ENCODE measurements at places on chromosomes 1 and 21. TPM values are rescaled to one million over a fixed set of nuclear protein-coding genes. Genes with fewer than 3 reads are reported as not detected.

The BCL2L15 gene
- total RNA-seq, result 0.14 TPM

The TRPM2 gene
- 1.7 TPM for total RNA-seq

The SIM2 gene
- 22.3 TPM for total RNA-seq

The NTMT2 gene
- total RNA-seq, result not detected

The OR2T11 gene
- not detected for total RNA-seq

The SNRNP40 gene
- 131 TPM for total RNA-seq

The IFNLR1 gene
- 3.6 TPM for total RNA-seq

The TCHH gene
- total RNA-seq, result under 0.01 TPM

The LCE3C gene
- not detected for total RNA-seq

The TAS1R1 gene
- not detected for total RNA-seq

- peak; percentile 94 for DNase-seq
Observed at GRCh38 chr21:15224346-15225086, 159.7 kb upstream of the NRIP1 start.

DNA sequence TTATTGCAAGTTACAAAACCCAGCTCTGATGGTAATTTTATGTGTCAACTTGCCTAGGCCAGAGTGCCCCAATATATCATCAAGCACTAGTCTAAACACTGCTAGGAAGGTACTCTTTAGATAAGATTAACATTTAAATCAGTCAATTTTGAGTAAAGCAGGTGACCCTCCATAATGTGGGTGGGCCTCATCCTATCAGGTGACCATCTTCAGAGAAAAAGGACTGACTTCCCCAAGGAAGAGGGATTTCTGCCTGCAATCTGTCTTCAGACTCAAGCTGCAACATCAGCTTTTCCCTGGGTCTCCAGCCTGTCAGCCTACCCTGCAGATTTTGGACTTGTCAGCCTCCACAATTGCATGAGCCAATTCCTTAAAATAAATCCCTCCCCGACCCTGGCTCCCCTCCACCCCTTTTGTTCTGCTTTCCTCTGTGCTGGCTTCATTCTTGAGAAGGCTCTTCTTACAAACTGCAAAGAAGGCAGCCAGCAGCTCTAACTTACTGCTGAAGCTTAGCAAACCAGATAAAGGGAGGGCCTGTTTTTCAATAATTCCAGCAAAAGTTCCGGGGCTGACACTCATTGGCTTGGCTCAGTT lies 56.4 kb upstream of the RUNX3 start:
- DNase-seq, result no peak

GRCh38 chr1:169098380-169098779 lies 8.1 kb upstream of the ATP1B1 start:
- no peak for DNase-seq

- DNase-seq, result no peak
Observed at GRCh38 chr1:2474933-2475371, 1.1 kb upstream of the PLCH2 start.

- DNase-seq, result no peak
Observed at GRCh38 chr1:56548571-56548970, 30.8 kb downstream of the PLPP3 start.

DNA sequence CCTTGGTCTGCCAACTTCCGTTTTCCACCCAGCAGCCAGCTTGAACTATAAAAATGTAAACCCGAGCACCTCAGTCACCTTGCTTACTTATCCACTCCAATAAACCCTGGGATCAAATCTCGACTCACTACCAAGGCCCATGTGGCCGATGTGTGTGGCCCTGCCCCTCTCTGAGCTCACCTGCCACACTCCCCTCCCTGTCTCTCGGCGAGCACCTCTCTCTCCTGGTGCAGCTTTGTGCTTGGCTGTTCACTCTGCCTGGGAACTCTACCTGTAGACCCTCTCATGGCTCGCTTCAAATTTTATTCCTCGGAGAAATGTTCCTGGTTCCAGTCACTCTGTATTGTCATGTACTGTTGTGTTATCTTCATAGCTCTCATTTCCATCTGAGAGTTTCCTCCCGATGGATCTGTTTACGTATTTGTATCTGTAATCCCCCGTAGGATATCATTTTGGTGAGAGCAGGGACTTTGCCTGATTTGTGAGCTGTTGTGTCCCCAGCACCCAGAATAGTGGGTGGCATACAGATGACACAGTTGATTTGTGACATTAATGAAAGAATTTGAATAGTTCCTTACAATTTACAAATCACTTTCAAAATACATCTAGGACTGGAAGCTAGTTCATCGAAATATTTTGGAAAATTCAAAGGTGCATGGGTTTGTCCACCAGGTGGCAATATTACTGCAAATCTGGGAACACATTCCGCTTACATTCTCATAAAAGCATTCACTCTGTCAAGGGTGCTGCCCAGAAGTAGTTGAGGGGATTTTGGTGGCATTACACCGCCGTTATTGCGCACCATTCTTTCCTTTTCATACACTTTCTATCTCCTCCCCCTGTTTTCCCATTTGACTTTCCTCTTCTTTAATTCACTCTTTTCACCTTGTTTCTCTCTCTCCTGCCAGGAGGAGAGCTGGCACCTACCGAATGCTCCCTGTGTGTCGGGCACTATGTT lies 95.3 kb downstream of the ABCA4 start:
- no peak for DNase-seq

DNA sequence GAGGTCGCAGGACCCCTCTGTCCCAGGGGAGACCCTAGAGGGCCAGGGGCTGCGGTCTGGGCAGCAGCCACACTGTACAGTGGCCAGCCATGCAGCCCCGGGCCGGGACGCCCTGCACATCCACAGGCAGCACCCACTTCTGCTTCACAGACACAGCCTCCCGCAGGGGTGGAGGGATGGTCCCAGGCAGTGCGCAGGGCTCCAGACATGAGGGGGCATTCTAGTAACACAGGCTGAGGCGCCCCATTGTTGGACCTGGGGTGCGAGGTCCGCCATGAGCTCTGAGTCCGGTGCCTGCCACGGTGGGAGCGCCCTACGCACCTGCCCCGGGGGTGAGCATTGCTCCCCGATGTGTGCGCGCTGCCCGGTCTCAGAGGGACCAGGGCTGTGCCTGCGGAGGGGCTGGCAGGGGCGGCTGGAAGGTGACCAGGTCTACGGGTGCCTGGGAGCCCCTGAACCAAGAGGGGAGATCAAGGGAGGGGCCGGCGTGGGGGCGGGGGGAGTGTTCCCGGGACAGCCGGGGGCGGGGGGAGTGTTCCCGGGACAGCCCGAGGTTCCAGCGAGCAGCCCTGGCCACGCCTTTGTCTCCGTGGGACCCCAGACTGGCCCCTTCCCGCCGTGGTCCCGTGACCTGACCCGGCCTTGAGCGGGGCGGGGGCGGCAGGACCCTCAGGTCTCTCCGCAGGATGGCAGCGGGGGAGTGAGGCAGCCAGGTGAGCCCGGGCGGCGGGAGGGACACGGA lies 4.5 kb downstream of the MMEL1 start:
- DNase-seq, result no peak

DNA sequence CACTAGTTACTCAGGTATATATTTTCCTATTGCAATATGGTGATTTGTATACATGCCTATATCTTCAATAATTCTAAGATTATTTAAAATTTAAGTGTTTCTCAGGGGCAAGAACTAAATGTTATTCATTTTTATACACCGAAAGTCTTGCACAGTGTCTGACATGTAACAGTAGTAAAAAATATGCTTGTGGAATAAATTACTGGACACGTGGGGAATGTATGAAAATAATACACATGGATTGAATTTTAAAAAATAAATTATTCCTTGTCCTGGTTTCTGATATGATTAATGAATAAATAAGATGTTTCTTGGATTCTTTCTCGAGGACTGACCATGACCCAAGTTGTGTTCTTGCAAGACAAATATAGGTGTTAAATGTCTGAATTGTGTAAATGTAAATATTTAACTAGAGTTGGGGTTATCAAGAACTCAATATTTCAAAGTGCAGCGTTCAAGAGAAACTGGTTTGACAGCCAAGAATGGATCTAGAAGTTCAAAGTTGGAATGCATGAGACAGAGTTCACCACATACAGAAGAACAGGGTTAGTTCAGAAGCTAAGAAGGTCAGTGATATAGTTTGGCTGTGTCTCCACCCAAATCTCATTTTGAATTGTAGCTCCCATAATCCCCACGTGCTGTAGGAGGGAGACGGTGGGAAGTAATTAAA lies 142.1 kb upstream of the SPAG17 start:
- DNase-seq, result no peak

DNA sequence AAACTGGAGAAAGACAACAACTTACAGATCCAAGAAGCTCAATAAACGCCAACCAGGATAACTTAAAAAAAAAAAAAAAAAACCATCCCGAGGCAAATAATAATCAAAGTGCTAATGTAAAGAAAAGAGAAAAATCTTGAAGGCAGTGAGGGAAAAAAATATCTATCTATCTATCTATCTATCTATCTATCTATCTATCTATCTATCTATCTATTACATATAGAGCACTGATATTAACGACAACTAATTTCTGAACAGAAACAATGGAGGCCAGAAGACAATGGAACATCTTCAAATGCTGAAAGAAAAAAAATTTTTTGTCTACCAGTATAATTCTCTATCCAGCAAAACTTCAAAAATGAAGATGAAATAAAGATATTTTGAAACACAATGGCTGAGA lies 18.0 kb downstream of the PACC1 start:
- DNase-seq, result no peak

- no peak for DNase-seq
Observed at GRCh38 chr1:245860657-245861544, 646.2 kb downstream of the SMYD3 start.

DNA sequence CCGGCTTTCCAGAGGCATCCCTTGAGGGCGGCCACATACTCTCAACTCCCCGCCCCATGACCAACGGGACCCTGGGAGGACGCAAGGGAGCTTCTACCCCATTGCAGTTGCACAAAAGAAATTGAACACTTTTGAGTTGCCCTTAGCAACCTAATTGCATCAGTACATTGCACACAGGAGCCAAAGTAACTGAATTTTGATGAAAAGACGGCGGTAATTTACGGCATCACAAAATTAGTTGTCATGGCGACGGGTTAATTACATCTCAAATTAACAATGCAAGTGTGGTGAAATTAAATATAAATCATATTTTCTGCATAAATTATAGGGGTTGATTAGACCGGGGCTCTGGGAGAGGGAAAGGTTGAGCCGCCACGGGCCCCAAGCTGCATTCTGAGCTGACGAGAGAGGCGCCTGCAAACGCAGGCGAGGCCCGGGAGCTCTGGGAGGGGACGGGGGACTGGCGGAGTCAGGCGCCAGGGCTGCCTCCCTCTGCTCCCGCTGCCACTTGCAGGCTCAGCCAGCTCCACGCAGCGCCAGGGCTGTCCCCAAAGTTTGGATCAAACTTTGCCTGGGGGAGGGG lies 61.4 kb downstream of the CASZ1 start:
- DNase-seq, result no peak
